ENCODE measurements at places on chromosomes 2 and 18.

DNA sequence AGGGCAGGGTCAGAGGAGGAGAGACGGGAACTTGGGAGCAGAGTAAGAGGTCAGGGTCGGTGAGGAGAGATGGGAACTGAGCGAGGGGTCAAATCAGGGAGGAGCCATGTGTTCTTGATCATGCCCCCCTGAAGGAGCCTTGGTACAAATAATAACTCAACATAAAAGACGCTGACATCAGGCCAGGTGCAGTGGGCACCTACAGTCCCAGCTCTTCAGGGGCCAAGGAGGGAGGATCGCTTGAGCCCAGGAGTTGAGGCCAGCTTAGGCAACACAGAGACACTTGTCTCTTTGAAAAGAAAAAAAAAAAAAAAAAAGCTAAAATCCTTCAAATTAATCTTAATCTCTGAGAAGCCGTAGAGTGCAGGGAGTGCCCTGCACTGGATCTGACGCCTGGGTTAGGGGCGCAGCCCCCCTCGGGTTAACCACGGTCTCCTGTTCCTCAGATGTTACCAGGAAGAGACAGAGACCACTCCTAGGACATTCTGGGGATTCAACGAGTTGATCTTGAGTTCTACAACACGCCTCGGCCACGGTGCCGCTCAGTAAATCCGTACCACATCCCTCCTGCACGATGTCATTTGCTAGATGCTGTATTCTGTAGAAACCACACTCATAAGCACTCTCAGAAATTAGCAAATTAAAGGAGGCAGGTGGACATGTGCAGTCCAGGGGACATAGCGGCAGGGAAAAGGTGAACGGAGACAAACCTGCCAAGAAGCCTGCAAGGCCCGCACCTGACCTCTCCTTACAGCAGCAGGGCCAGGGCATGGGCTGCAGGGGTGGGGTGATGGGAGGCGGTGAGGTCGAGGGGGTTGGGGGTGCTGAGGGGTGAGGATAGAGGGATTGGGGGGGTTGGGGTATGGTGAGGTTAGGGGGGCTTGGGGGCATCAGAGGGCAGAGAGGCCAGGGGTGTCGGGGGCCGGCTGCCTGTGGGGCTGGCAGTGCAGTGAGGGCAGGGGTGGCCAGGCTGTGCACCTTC is 29.2 kb downstream of the SLC66A2 start:
- no peak for DNase-seq

DNA sequence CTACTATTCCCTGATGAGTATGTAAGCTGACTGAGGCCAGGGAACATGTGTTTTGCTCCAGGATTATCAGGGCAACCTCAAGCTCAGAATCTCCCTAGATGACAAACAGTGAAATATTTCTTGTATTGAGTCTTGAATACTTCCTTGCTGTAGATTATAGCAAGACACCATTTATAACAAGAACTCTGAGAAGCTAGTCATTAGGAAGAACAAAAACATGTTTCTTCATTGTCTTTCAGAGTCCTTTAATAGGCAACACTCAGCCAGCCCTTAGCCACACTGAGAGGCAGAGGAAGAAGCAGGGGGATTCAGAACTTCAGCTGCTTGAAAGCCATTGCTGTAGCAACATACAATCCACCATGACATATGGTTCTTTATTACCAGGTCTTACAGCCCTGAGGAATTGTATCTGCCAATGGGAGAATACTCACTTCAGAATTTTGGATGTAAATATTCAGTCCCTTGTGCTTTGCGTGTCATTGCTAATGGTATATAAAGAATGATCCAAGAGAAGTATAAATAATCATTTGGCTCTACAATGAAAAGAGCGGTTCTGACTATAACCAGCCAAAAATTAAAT is 117.5 kb upstream of the NCKAP5 start:
- DNase-seq = no peak

GRCh38 chr2:165277860-165278656 is 38.8 kb downstream of the SCN2A start:
- no peak for DNase-seq

DNA sequence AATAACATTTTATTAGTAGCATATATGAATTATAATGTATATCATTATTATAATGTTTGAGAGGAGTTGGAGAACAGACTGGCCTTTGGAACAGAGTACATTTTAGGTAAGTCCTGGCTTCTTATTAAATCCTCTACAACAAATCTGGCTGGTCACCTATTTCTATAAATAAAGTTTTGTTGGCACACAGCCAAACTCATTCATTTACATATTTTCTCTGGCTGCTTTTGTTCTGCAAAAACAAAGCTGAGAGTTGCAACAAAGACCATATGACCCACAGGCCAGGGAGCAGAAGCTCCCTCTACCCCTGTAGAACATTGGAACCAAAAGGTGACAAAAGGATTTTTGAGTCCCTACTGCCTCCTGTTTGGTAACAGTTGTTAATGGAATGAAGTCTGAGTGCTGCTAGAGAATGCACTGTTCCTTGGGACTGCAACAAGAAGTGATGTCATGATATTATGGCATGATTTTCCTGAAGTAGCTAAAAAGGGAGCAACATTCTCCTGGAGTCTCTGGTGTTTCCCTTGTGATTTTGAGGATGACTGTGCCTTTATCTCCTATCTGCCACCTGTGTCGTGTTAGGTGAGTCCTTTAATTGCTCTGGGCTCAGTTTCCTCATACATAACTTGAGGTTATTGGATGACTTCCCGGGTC is 22.0 kb upstream of the SP9 start:
- no peak for DNase-seq

- DNase-seq = no peak
Measured at GRCh38 chr18:78378403-78378802, 601.2 kb upstream of the SALL3 start.

GRCh38 chr2:190526105-190526750 is 8.3 kb downstream of the NEMP2 start:
- DNase-seq = no peak

- no peak for DNase-seq
Measured at GRCh38 chr2:178722296-178722695, 84.9 kb downstream of the TTN start.

GRCh38 chr2:217622205-217623060 is 380.4 kb downstream of the TNS1 start:
- no peak for DNase-seq

DNA sequence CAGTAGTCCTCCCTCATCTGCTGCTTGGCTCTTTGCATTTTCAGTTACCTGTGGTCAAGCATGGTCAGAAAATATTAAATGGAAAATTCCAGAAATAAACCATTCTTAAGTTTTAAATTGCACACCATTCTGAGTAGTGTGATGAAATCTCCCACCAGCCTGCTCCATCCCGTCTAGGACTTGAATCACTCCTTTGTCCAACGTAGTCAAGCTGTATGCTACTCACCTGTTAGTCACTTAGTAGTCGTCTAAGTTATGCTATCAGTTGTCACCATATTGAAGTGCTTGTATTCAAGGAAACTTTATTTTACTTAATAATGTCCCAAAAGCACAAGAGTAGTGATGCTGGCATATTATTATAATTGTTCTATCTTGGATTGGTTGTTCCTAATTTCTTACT is 172.5 kb downstream of the FIGN start:
- DNase-seq = peak; percentile 36

- no peak for DNase-seq
Measured at GRCh38 chr18:37184209-37184868, 355.4 kb downstream of the KIAA1328 start.
